ENCODE measurements at places on chromosomes 3 and 15.

DNA sequence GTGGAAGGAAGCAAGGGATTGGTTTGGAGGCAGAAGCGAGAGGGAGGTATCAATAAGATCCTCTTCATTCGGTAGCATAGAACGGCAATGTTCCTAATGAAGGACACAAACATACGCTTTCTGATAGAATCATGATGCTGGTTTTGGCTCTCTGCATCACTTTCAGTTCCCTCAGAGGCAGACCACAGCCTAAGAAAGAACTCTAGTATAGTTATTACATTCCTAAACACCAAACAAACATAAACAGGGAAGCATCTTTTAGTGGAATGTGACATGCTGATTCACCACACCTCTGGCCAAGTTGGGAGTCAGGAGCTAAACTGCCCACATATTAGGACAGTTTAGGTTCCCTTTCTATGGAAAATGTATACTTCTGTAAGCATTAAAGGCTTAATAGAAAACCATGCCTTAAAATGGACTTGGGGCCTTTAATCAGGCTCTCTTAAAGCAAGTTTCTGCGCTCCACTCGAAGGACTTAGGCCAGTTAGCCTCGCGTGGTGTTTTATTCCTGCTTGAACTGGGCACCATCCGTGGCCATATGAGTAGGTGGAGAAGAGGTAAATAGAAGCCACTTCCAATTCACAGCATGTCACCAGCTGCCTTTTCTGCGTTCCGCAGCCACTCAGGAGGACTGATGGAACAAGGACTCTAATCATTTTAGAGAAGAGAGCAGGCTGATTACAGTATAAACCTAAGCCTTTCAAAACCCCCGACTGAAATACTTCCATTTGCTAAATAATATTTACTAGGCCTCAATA lies 53.7 kb downstream of the CD47 start:
- DNase-seq: peak; percentile 68

DNA sequence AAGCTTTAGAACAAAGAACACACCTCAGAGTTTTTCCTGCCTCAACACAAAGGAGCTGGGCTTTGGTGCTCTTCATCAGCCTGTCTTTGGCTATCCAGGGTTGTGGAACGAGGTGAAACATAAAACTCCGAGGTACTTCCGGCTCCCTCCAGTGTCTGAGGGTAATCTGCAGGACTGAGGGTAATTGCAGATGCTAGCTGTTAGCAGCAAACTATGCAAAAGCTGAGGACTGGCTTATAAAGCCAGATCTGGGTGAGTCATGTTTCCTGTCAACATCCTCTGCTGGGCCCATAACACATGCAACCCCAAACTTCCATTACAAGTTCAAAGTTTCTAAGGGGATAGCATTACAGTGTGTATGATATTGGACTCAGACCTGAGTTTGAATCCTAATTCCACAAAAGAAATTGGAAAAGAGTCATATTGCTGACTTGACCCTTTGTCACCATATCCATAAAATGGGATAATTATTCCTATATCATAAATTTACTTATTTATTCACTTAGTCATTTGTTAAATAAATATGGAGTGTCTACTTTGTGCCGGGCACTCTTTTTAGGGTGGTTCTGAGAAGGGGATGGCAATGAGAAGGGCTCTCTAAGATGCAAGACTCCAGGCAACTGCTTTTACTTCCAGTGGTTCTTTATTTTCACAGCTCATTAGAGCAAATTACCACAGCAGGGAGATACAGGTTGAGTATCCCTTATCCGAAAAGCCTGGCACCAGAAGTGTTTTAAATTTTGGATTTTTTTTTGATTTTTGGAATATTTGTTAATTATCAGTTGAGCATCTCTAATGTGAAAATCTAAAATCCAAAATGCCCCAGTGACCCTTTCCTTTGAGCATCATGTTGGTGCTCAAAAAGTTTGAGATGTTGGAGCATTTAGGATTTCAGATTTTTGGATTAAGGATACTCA lies 9.5 kb upstream of the TRIM69 start:
- DNase-seq: peak; percentile 92

DNA sequence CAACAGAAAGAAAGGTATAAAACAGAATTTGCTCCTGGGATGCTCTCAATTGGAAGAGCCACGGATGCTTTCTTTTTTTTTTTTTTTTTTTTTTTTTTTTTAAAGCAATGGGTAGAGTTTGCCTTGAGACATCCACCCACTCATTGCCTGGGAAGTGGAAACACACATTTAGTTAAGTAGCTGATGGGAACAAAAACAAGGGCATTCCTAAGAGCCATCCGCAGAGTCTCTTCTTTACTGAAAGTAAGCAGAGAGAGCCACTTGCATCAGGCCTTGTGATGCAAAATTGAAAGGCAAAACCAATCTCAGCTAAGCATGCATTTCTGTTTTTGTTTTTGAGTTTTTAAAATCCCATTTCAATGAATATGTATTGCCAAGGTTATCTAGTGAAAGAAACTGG lies 787.9 kb upstream of the LMCD1 start:
- no peak for DNase-seq

DNA sequence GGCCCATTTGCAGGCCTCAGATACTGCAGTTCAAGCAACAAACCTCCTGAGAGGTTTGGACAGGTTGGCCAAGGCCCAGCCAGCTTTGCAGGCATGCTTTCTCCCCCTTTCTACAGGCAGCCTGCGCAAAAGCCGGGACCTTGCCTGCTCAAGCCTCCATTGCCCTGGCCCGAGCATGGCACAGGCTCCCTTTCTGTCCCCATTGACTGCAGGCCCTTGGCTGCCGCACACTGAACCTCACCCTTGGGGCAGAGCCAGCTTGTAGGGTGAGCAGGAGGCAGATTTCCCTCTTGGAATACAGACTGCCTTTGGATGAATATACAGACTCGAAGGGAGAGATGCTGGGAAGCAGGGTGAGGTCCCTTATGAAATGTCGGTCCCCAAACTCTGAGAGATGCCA lies 461.7 kb upstream of the PROK2 start:
- no peak for DNase-seq

DNA sequence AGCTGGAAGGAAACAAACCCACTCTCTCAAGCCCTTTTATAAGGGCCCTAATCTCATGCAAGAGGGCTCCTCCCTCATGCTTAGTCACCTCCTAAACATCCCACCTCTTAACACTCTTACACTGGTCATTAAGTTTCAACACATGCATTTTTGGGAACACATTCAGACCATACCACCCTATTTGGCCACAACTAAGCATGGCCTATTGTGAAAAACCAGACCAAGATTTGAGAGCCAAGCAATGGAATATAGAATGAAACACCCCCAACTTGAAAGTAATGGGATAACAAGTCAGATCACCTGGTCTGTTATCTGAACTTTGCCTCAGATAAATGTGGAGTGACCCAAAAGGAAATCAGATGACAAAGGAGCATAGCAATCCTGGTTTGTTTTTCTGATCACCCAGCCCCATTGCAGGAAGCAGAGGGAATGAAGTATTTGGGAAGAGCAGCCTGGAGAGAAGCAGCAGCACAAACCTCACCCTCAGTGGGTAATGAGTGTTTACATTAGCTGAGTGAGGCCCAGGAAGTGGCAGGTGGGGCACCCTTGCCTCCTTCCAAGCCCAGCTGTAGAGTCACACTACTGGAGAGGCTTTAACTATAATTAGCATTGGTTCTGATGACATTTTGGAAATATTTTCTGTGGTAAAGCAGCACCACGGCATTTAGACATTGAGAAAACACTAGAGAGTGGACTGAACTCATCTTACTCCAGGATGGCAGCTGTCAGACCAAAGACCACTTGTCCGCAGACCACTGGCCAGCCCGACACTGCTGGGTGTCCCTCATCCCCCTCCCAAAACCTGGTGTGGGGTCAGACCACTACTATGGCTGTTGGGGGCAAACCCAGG lies 48.8 kb upstream of the PRTG start:
- peak; percentile 64 for DNase-seq

DNA sequence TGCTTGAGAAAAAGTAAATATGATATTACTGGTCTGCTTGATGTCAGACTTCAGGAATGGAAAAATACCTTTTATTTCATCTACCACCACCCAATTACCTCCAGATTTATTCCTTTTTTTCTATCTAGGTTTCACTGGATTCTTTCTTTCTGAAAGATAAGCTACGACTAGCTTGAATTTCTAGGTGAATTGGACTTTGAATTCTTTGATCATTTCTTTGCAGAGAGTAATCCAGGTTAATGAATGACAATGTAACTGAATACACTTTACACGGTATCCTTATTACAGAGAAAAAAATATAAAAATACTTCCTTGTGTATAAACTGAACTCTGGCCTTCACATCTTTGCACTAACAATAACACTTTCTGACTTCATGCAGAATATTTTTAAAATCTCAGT lies 59.5 kb upstream of the TRPC1 start:
- DNase-seq: no peak

- no peak for DNase-seq
Measured at GRCh38 chr15:91891788-91892345, 38.4 kb downstream of the SLCO3A1 start.

DNA sequence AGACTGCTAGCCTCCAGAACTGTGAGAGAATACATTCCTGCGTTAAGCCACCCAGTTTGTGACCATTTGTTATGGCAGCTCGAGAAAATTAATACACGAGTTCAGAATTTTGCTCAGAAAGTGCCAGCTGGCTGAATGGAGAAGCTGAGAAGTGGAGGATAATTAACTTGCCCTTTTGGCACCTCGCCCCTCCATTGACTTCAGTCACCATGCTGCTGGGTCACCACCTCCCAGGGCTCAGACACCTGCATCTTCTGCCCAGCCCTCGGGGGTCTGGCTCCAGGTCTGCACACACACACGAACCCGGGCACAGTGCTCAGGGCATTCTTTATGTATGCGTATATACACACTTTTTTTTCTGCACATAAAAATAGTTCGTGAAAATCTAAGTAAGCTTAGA lies 32.0 kb downstream of the AMOTL2 start:
- no peak for DNase-seq

DNA sequence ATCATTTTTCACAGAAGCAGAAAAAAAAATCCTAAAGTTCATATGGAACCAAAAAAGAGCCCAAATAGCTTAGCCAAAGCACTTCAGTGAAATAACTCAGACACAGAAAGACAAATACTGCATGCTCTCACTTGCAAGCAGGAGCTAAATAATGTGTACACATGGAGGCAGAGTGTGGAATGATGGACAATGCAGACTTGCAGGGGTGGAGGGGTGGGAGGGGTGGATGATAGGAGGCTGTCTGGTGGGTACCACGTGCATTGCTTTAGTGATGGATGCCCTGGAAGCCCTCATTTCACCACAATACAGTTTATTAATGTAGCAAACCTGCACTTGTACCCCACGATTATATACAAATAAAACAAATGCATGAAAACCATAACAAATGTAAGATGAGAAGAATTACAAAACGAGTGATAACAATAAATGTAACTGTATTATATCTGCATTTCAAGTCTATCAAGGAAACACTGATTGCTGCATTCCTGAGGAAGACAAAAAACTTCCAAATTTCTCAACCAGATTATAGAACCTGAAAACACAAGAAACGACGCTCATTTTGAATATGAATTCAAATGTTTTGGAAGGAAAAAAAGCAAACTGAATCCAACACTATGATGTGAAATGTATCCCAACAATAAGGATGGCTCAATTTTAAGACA lies 96.5 kb downstream of the DLG1 start:
- DNase-seq: no peak

GRCh38 chr3:186719945-186720739 lies 3.0 kb downstream of the KNG1 start:
- DNase-seq: no peak

DNA sequence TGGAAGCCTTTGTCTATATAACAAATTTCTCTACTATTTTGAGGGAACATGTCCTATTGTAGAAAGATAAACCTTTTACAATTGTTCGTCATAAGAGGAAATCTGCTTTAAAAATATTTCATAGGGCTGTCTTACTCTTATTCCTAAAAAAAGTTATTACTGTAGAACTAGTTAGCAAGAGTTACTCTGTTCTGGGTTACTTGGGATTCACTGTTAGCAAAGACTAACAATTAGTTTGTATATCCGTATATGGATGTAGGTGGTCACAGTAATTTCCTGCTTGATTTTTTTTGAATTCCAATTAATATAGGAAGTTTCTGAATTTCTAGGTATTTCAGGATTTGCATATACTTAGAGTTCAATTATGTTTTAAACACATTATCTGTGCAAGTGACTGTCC lies 413.5 kb downstream of the RBMS3 start:
- peak; percentile 16 for DNase-seq

DNA sequence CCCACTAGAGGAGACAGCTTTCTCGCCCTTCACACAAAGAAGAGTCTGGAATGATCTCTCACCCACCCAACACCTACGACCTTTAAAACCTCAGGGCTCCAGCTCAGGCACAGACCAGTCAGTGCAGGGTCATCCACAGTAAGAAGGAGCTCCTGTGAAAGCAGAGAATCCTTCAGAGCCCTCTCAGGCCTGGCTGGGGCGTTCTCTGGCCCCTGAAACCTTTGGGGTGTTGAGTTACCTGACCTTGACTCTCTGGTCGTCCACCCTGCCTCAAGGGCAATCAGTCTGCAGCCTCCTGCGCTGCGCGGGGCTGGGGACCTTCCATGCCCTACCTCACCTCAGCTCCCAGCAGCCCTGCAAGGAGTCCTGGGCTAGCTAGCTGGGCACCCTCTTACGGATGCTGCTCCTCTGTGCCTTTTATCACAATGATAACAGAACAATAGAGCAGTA lies 106.2 kb downstream of the ADCY5 start:
- no peak for DNase-seq

- DNase-seq: no peak
Measured at GRCh38 chr3:94402126-94402525, 339.3 kb downstream of the NSUN3 start.

GRCh38 chr15:93296759-93297500 lies 207.9 kb upstream of the RGMA start:
- DNase-seq: no peak

GRCh38 chr3:15273227-15273626 lies 59.2 kb downstream of the SH3BP5 start:
- DNase-seq: no peak

GRCh38 chr3:171200750-171201088 lies 174.2 kb upstream of the SLC2A2 start:
- DNase-seq: no peak

GRCh38 chr3:48656061-48656840 lies 6.4 kb downstream of the CELSR3 start:
- DNase-seq: peak; percentile 74

- DNase-seq: no peak
Measured at GRCh38 chr15:40533763-40534364, 31.0 kb downstream of the CCDC32 start.

- DNase-seq: no peak
Measured at GRCh38 chr3:136624371-136624770, 127.8 kb downstream of the STAG1 start.

- DNase-seq: peak; percentile 32
Measured at GRCh38 chr3:71393093-71393492, 190.4 kb downstream of the FOXP1 start.

DNA sequence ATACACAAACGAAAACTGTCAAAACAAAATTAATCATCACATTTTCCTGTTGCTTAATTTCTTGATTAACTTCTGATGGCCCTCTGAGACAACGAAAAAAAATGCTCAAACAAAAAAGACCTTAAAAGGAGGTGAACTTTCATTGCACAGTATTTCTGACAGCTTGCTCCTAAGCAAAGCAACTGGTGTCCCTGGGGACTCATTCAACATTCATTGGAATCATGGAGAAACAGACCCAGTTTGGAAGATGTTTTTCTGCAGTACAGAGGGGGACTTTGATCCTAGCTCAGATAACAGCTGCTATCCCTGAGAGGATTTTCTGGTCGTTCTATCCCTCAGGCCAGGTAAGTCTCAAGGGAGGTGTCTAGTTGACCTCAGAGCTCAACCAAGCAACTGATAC lies 378.7 kb upstream of the ATP11B start:
- no peak for DNase-seq

- DNase-seq: peak; percentile 20
Measured at GRCh38 chr3:103494011-103494410, 1059.2 kb downstream of the ZPLD1 start.

Measured in ELR (cell line).